Small intestine (tissue), 16 donors: ENCODE measurements at places on chromosomes 4 and X.

DNA sequence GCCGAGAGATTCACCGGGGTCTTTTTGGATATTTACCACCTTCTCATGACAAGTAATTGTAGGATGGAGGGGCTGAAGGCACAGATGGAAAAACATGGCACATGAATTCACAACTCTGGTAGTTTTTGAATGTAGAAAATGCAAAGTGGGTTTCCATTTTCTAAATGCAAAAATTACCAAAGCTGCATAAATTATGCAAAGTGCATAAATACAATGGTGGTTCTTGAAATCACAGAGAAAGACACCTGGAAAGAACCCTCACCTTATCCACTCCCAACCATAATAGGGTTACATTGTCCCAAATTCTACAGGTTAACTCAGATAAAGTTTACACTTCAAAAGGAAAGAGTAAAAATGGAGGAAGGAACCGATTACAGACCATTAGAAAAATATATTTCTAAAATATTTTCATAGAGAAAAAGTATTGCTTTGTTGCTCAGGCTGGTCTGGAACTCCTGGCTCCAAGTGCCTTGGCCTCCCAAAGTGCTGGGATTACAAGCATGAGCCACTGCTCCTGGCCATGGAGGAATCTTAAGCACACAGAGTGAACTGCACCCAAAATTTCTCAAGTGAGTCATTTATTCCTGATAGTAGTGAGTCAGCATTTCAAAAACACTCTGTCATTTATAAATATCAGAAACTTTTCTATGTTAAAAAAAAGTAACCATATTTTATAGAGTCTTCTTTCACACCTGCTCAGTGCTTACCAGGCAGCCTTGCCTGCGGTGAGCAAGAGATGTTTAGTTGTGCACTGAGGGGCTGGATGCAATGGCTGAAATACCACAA is 101.4 kb downstream of the FIP1L1 start:
- DNase-seq: no peak

DNA sequence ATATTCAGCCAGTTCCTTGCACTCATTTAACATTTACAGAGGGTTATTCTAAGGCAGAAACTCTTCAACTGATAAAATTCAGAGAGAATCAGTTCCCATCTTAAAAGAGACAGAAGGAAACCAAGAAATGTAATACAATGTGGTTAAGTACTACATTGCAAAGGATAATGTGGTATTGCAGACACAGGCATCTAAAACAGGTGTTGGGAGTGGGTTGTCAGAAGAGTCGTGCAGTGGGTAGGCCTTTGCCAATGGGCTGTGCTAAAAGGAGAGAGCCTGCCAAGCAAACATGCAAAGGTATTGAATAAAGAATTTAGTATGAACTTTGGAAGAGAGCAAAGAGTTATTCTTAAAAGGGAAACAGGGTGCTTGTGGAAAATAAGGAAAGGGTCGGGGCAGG is 1044.4 kb upstream of the DIAPH2 start:
- no peak for DNase-seq

DNA sequence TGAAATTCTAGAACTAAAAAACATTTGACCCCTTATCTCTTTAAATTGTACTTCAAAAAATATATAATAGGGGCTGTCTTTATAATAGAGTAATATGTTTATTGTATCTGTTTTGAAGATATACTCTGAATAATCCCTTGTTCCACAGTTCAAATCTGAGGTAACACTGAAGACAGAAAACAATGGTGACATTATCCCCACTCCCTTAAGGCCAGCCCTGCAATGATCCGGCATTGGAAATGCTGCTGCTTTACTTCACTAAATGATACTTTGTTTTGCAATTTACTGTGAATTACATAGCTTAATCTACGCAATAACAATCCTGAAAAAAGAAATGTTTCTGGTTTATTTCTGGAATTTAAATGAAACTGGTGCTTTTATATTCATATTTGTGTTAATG is 34.4 kb upstream of the ZFP42 start:
- no peak for DNase-seq

DNA sequence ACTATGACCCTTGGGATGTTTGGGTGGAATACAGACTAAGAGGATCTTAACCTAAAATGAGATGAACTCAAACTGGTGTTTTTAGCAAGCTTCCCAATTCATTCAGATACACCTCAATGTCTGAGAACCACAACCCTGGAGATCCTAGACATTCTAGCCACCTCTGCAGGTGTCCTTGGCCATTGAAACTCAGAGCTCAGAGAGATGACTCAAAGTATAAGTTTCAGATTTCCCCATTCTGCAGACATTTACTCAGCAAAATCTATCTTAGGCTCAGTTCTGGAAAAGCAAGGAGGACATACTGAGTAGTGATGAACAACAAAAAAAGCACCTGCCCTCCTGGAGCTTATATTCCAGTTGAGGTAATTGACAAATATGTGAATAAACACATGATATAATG is 47.8 kb downstream of the COMMD8 start:
- no peak for DNase-seq

DNA sequence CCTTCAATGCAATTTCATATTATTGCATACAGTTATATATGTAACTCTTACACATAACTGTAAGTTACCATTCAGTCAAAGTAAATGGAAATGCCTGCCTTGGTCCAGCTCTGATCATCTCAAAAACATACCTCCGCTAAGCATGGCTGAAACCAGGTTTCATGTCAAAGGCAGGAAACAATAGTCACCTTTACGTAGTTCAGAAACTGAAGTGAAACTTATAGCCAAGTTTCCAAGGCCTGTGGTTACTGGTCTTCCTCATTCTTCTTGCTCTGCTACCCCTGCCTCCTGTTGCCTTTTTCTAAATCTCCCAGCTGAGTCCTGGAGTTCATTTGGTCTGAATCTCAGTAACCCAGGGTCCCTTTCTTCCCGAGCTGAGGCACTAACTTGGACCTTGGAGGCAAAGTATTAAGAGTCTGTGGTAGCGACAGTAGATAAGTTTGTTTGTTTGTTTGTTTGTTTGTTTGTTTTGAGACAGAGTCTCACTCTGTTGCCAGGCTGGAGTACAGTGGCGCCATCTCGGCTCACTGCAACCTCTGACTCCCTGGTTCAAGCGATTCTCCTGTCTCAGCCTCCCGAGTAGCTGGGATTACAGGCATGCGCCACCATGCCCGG is 30.8 kb downstream of the DAPP1 start:
- no peak for DNase-seq

- DNase-seq: no peak
These were observed 34.6 kb upstream of the MID1 start for GRCh38 chrX:10654960-10655359.

DNA sequence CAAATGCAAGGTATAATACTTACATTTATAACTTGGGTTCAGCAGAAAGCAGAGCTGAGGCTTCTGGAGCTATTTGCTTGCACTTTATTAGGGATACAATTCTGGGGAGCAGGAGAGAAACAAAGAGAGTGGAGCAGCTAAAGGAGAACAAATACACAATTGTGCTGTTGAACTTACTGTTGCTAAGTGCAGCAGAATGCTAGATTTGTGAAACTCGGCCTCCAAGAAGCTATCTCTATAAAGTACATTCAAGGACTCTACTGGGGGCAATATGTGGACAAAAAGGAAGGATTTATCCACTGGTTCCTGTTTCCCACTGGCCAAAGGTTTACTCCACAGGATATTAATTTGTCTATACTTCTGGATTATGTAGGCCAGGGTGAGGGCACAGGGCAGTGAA is 86.8 kb downstream of the PPP1R2C start:
- DNase-seq: no peak

GRCh38 chr4:184957446-184958115 is 60.7 kb upstream of the HELT start:
- DNase-seq: no peak

DNA sequence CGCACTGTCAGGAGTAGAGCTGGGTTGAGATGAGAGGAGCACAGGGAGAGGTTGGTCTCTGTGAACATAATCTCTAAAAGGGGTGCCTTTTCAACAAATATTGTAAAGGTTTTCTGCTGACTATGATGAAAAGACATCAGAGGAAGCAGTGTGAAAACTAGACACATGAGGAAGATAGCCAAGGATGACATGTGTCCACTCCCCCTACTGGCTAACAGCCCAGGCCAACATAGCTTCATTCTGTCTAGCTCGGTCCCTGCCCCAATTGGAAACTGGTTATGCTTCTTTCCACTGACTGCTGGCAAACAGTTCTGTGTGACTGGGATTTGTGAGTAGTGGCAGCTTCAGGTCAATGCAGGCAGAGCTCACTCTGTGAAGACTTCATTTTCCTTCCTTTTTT is 115.4 kb upstream of the ESX1 start:
- DNase-seq: no peak

DNA sequence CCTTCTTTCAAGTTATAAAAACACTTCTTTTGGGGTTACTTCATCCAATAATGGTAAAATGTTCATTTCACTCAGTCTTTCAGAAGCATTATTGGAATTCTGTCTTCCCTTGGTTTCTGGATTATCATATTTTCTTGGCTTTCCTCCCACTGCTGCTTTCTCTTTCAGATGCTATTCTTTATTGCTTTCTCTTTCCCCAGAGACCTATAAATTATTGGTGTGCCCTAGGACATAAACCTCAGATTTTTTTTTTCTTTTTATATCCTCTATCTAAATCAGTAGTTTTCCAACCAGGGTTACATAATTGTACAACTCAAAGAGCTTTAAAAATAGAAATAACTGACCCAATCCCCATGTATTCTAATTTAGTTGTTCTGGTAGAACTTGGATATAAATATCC is 1005.5 kb downstream of the ARAP2 start:
- DNase-seq: no peak
